ENCODE measurements at places on chromosomes 3 and 15.

GRCh38 chr3:50316657-50317242 is 5.8 kb downstream of the HYAL2 start:
- DNase-seq, result peak; percentile 63

DNA sequence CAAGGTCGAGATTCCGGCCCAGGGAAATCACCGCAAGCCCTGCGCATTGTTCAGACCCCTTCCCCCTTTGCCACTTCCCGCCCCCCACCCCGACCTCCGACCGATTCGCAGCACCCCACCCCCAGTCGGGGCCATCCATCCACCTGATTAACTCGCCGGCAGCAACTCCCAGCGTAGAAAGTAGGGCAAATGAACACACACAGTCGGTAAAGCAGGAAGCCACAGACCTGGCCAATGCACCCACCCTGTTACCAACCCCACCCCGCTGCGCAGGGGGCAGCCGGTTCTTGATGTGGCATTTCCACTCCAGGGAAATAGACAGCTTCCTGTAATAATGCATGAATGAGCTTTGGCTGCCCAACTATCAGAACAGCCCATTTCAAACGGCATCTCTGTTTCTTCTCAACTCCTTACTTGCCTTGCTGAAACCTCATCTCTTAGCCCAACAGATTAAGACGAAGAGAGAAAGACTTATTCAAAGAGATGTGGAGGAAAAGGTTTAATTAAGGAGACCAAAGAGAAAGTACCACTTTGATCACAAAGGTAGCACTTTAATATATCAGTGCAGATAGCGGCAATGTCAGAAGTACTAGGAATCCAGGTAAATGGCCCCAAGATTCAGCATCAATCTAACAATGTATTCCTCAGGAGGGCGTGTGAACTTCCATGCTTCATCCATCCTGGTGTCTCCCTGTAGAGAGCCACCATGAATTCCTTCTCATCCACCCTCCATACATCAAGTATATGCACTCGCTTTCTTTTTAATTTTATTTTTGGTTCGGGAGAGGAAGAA is 1.9 kb downstream of the TNIK start:
- DNase-seq, result peak; percentile 46

DNA sequence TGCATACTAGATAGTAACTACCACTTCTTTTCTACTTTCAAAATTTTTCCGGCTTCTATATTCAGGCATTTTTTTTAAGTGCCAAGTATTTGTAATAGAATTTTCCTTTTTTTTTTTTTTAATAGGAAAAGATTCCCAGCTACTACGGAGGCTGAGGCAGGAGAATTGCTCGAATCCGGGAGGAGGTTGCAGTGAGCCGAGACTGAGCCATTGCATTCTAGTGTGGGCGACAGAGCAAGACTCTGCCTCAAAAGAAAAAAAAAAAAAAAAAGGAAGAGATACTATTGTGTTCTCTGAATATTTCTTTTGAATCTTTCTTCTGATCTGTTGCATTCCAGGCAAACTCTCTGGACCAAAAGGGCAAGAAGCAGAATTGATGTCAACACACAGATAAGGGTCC is 557.3 kb downstream of the FGF12 start:
- DNase-seq, result no peak

GRCh38 chr15:67198157-67198754 is 56.2 kb downstream of the AAGAB start:
- no peak for DNase-seq

GRCh38 chr3:81432456-81432855 is 329.0 kb downstream of the GBE1 start:
- DNase-seq, result no peak

DNA sequence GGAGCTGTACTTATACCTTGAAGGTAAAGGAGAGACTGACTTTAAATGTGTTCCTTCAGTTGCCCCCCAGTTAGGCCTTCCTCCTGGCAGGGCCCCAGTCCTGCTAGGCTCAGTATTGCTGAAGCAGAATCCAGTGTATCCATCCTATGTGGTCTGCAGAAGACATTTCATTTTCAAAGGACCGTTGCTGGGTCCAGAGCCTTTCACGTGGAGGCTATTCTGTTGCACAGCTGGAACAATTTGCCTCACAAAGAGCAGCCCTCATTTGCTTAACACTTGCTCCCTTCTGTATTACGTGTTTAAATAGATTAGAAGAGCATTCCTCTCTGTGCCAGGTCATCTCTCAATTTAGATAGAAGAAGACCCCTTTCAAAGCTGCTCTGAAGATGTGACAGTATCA is 78.9 kb upstream of the CFAP20DC start:
- no peak for DNase-seq

- DNase-seq, result no peak
Measured at GRCh38 chr3:115855911-115856310, 232.6 kb downstream of the GAP43 start.

- no peak for DNase-seq
Measured at GRCh38 chr15:67142767-67143100, 77.3 kb downstream of the SMAD3 start.

GRCh38 chr15:53400986-53401385 is 358.5 kb downstream of the WDR72 start:
- DNase-seq, result no peak
